ENCODE measurements at places on chromosomes 1 and 21.

- no peak for DNase-seq
Measured at GRCh38 chr21:40723317-40723716, 123.6 kb downstream of the DSCAM start.

DNA sequence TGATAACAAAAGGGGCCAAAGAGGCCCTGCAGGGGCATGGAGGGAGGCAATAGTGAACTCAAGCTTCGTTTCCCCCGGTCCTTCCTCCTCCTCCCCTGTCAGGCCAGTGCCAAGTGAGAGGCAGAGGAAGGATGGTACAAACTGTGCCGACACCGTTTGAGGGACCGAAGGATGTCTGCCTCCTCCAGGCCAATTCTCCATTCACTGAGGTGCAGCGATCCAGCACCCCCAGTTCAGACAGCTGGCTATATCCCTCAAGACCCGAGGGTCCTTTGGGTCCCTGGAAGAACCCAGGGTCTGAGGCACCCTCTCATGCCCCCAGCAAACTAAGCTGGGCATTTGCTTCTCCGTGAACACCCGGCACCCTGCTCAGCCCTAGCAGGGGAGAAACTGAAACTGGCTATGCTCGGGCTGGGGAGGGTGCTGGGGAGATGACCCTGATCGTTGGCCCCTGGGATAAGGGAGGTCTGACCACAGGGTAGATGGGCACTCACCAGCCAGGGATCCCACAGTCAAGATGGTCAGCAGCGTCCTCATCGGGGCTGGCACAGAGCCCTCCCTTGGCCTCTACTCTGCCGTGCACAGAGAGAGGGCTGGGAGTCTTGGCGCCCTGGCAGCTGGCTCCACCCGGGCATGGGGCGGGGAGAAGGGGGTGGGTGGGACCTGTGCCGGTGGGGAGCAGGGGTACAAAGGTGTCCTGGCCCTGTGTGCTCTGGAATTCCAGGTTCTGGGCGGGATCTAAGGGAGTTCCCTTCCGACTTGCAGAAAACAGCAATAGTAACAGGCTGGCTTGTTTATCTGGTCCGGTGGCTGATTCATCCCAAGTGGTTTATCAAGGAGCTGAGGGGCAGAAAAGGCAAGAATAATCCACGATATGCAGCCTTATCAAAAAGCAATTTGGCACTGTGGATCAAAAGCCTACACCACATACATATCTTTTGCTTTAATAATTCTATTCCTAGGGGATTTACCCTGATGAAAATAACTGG lies at the start of gene IL22RA1:
IL22RA1 (minus strand) TSS at position 595 of the 989 bp plus-strand sequence; CDS start at position 537, 58 bp downstream.
- DNase-seq, result no peak

DNA sequence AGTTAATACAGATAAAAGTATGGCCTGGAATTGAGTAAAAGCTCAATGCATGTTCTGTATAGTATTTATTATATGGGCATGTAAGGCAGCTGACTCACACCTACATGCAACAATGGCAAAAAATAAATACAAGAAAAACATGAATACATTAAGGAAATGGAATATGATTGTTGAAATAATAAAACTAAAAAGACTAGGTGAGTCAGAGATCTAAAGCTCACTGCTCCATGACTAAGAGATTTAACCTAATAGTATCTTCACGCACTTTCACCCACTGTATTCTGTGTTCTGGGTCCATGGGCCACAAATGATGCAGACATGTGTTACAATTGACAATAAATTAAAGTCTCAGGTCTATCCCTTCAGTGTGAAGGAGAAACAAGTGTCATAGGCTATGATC lies 607.0 kb downstream of the AGBL4 start:
- DNase-seq, result no peak

- DNase-seq, result no peak
Measured at GRCh38 chr1:29502225-29502910, 266.0 kb downstream of the PTPRU start.
